ENCODE measurements at places on chromosomes 12 and 14.

DNA sequence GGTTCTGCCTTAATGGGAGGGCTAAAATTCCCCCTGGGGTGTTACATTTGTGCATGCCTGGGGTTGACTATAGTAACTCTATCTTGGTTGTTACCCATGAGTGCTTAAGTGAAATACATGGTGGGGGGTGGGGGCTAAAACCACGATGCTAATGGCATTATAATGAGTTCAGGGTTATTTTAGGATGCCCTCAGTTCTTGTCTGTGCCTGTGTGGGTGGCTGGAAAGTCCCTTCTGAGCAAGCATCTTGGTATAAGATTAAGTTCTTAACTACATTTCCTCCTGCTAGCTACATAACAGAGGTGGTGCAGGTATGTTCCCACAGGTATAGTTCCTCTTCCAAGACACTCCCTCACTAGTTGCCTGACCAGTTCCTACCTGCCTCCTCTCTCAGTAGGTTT, 822.3 kb downstream of the LRFN5 start:
- peak; percentile 16 for DNase-seq

DNA sequence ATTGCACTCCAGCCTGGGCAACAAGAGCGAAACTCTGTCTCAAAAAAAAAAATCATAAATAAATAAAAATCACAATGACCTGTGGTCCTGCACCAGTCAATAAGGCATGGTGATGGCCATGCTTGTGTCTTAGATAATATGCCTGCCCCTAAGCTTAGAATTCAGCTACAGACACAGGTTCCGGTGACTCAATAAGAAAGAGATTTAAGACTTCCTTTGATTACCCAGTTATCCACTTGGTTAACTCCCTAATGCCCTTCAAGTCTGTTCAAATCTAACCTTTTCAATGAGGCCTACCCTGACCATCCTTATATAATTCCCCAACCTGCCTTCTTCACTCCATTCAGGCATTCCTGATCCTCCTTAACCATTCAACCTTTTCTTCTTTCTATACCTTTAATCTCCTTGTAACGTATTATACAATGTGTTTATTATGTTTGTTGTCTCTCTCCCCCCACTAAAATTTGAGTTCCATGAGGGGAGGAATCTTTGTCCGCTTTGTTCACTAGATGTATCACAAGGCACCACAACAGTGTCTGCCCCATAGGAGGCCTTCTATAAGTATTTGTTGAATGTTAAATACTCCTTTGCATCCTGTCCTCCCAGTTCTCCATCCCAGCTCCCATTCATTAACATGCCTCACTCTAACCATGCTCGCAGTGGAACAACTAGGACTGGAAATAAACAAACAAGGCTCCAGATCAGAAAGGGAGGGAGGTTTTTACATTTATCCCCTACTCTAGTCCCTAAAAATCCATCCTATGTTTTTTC, 8.9 kb downstream of the MAP4K5 start:
- DNase-seq, result no peak

- no peak for DNase-seq
These were observed 23.7 kb downstream of the ANKRD9 start for GRCh38 chr14:102485693-102486512.

DNA sequence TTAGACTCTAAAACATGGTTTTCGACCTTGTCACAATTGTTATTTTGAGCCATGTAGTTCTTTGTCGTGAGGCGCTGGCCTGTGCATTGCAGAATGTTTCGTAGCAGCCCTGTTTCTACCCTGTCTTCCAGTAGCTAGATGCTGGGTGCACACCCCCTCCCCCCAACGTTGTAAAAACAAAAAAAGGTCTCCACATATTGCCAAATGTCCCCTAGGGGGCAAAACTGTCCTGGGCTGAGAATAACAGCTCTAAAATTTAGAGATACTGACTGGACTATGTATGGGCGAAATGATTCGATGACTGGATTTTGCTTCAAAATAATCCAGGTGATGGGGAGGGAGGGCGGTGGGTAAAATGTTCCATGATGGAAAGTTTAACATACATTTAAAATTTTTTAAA, 126.1 kb upstream of the FUT8 start:
- peak; percentile 42 for DNase-seq

DNA sequence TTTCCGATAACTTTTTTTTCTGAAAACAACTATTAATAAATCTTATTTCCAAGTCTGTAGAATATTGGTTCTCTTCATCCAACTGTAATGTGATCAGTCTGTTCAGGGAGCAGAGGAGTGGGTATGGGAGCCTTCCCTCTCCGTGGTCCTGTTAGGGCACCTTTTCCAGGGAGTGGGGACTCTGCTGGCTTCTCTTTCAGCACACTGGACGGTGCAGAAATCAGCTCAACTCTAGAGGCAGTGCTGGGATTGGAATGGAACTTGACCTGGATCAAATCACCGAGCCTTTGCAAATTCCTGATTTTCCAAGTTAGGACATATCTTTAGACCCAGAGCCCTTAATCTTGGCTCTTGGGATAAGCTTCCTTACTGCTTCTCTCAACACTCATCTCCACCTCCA, 630.4 kb downstream of the DIO2 start:
- no peak for DNase-seq

DNA sequence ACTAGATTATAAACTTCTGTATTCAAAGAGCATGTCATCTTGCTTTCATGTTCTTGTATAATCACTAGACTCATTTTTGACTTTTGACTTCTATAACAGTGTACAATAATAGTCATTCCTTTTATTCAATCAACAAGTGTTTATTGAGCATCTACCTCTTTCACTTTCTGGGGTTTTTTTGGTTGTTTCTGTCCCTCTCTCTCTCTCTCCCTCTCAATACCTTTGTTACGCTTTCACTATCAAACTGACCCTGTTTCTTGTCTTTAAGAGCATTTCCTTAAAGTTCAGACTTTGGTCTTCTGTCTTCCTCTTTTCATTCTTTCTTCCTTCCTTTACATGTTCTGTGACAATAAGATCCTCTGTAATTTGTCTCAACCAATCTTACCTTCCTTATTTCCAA, 49.5 kb downstream of the GPR137C start:
- no peak for DNase-seq

DNA sequence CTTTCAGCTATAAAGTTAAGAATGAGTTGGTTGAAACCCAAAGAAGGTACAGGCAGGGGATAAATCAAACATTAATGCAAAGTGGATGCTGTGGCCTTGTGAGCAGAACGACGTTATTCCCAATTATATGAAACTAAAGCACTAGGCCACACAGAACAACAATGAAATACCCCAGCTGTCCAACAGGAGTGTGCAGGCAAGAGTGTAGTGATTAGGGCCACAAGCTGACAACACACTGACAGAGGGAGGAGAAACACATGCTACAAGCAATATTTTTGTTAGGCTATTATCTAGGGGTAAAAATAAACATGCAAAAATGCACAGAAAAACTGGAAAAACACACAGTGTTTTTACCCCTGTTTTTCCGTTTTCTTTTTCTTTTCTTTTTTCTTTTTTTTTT, 15.0 kb downstream of the MAP3K9 start:
- no peak for DNase-seq

DNA sequence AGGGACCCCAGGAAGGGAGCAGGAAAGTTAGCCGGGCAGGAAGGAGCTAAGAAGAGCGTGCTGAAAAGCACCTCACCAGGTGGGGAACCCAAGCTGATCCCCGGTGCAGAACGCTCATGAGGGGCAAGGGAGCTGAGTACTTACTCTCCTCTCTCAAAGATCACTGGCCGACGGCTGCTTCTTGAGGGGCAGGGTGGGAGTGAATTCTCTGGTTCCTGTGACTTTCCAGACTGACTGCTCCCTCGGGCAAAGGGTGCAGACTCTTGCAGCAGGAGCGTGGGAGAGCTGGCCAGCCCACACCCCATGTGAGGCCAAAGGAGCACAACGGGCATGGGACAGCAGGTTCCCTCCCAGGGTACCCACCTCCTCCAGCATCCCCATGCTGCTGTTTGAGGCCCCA, 44.9 kb upstream of the DIO3 start:
- DNase-seq, result no peak

- no peak for DNase-seq
These were observed 255.7 kb downstream of the ADGRD1 start for GRCh38 chr12:131209082-131210070.

DNA sequence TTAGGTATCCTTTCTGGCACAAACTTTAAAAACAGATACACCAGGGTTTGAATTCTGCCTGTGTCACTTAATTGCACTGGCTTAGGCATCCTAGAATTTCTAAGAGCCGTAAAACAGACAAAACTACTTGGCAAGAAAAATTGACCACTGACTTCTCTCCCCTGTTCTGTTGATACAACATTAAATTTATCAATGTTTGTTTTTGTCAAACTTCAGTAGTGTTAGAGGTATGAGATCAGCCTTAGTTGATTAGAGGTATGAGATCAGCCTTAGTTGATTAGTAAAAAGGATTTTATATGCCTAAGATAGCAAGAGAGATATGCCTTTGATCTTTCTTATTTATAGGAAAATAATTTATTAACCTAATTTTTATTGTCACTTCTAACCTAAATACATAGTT, 283.2 kb downstream of the FBXL14 start:
- DNase-seq, result no peak

DNA sequence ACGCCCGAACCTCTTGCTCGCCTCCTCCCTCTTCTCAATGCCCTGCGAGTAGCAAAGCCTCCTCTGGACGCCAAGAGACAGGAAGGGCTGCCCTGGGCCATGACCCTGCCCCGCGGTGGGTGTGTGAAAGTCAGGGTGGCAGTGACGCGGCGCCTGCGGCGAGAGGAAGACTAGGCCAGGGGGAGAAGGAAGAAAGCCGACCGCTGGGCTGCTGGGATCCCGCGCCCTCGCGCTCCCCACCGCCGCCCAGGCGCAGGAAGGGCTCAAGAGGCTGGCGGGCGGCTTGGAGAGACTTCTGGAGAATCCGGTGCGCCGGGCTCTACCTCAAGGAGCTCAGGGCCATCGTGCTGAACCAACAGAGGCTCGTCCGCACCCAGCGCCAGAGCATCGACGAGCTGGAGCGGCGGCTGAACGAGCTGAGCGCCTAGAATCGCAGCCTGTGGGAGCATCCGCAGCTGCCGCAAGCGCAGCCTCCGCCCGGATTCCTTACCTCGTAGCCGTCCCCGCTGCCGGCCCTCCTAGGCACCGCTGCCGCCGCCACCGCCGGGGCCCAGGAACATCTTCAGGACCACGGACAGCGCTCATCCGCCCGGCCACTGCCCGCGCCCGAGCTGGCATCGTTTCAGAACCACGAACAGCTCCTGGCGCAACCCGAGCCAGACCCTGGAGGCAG, 105.0 kb upstream of the PRB2 start:
- peak; percentile 34 for DNase-seq

GRCh38 chr14:105394714-105395537, 3.4 kb upstream of the TEX22 start:
- no peak for DNase-seq

GRCh38 chr12:52416795-52417194, 10.7 kb upstream of the KRT82 start:
- DNase-seq, result no peak

- no peak for DNase-seq
These were observed 3.0 kb downstream of the KICS2 start for GRCh38 chr12:64219145-64219544.

GRCh38 chr14:101628471-101628966, 67.2 kb downstream of the DIO3 start:
- DNase-seq, result peak; percentile 78

- no peak for DNase-seq
These were observed 123.1 kb downstream of the GALC start for GRCh38 chr14:87869619-87870583.

DNA sequence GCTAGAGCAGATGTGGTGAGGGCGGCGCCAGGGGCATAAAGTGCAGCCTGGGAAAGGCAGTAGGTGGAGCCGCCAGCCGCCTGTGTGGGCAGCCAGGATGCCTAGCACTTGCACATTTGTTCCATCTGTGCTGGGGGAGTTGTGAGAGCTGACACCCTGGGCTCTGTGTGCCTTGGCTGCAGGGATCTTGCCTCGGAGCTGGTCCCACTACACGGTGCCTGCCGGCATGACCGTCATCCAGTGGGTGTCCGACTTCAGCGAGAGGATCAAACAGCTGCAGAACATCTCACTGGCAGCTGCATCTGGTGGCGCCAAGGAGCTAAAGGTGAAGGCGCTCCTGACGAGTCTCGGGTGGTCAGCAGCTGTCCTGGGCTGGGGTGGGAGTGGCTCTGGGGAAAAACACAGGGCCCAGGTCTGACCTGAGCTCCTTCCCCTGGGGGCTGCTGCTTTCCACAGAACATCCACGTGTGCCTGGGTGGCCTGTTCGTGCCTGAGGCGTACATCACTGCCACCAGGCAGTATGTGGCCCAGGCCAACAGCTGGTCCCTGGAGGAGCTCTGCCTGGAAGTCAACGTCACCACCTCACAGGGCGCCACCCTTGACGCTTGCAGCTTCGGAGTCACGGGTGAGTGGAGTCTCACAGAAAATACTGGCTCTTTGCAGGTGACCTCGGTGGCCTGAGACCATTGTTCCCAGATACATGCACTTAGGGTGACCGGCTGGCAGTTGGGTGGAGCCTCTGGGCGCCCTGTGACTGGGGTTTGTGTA, 37.4 kb downstream of the HSP90AA1 start:
- DNase-seq, result no peak

DNA sequence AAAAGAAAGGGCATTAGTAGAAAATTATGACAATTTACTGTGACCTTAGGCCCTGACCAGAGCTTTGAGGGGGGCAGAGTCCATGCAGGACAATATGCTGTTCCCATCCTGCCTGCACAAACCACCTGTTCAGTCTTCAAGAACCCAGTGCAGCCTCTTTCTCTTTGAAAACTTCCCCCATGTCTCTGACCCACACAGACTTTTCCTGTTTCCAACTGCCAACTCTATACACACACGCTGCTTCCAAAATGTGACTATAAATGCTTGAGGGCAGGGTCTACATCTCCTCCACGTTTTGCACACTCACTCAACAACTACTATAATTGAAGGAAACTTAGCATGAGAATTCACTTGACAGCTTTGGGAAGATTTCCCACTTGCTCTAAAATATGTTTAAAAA, 36.6 kb upstream of the SYCP3 start:
- no peak for DNase-seq

DNA sequence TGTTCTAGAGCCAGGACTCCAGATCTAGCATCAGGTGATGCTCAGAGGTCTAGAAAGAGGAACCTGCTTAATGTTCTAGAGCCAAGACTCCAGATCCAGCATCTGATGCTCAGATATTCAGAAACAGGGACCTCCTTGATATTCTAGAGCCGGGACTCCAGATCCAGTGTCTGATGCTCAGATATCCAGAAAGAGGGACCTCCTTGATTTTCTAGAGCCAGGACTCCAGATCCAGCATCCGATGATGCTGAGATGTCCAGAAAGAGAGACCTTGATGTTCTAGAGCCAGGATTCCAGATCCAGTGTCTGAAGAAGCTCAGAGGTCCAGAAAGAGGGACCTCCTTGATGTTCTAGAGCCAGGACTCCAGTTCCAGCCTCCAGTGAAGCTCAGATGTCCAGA, 36.9 kb downstream of the MEG3 start:
- DNase-seq, result no peak

- DNase-seq, result no peak
These were observed at the start of gene NID2 for GRCh38 chr14:52068615-52069306. TSS of gene NID2 (minus strand) at chr14:52069059. CDS start at chr14:52068994, 65 bp downstream.

- DNase-seq, result no peak
These were observed 64.6 kb downstream of the BEGAIN start for GRCh38 chr14:100522616-100523099.

DNA sequence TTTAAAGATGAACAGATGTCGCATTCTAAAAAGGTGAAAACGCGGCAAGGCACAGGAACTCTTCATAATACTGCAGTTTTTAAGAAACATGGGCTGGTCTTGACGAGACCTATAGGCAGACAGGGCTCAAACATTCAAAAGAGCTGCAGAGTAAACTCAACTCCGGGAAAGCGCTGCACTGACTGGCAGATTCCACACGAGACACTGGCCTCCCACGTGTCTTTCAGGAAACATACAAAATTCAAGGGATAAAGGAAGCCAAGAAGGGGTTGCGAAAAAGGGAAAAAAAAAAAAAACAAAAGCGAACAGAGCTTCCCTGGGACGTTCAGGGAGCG, 614 bp upstream of the ARF6 start:
- DNase-seq, result peak; percentile 89
